ENCODE measurements at places on chromosomes 3 and 15. TPM values are rescaled to one million over a fixed set of nuclear protein-coding genes. Genes with fewer than 3 reads are reported as not detected.

The EPHB1 gene
- total RNA-seq: 0.56 TPM

The COLQ gene
- 4.5 TPM for total RNA-seq

The TNK2 gene
- total RNA-seq: 95.3 TPM

The LDHAL6B gene
- total RNA-seq: not detected

The PP2D1 gene
- not detected for total RNA-seq

The KCNMB3 gene
- 2.7 TPM for total RNA-seq

The ACP3 gene
- 35.6 TPM for total RNA-seq

The NME9 gene
- 5.1 TPM for total RNA-seq

The ISL2 gene
- not detected for total RNA-seq

The MST1R gene
- total RNA-seq: 2.2 TPM

The TRPM1 gene
- total RNA-seq: not detected

The SLC22A13 gene
- 0.07 TPM for total RNA-seq

The FOXB1 gene
- not detected for total RNA-seq

The SNTN gene
- total RNA-seq: 0.24 TPM

The PRR20G gene
- total RNA-seq: not detected

The ACAN gene
- total RNA-seq: 0.67 TPM

All from cardiac muscle cell (in vitro differentiated cells and primary cell).